ENCODE measurements at places on chromosomes 1 and 21.

GRCh38 chr1:2848006-2848670 is 46.6 kb upstream of the TTC34 start:
- H3K27ac ChIP-seq = no peak overlapping the region
- H3K4me3 ChIP-seq = no peak overlapping the region
- peaks cover 5% of the 10 kb centered on the region for H3K36me3 ChIP-seq
- H3K4me1 ChIP-seq = no peaks in the 10 kb centered on the region

DNA sequence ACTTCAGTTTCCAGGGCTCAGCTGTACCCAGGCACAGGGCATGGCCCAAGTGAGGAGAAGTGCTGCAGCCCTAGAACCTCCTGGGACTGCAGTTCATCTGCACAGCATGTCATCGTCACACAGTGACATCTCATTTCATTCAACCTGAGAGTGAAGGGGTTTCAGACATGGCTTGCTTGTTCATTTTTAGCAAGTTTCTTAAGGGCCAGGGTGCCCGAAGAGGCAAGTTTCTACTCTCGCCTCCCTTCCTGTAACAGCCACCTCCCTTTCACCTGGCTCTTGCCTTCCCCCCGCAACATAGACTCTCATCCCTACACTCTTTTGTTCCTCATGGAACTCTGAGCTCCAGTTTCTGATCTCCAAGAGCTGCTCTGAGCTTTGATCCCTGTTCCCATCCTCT is 108.1 kb downstream of the C1orf21 start:
- no peak overlapping the region for H3K4me3 ChIP-seq
- H3K4me1 ChIP-seq = peaks cover 9% of the 10 kb centered on the region
- ATAC-seq = no peak
- H3K27ac ChIP-seq = no peak overlapping the region

- ATAC-seq = no peak
- peaks cover 5% of the 10 kb centered on the region for H3K4me1 ChIP-seq
- no peak overlapping the region for H3K4me3 ChIP-seq
- peaks cover 50% of the 10 kb centered on the region for H3K36me3 ChIP-seq
- H3K27me3 ChIP-seq = no peaks in the 10 kb centered on the region
- H3K27ac ChIP-seq = no peak overlapping the region
Measured at GRCh38 chr1:43858324-43858723, 75.3 kb upstream of the ARTN start.

DNA sequence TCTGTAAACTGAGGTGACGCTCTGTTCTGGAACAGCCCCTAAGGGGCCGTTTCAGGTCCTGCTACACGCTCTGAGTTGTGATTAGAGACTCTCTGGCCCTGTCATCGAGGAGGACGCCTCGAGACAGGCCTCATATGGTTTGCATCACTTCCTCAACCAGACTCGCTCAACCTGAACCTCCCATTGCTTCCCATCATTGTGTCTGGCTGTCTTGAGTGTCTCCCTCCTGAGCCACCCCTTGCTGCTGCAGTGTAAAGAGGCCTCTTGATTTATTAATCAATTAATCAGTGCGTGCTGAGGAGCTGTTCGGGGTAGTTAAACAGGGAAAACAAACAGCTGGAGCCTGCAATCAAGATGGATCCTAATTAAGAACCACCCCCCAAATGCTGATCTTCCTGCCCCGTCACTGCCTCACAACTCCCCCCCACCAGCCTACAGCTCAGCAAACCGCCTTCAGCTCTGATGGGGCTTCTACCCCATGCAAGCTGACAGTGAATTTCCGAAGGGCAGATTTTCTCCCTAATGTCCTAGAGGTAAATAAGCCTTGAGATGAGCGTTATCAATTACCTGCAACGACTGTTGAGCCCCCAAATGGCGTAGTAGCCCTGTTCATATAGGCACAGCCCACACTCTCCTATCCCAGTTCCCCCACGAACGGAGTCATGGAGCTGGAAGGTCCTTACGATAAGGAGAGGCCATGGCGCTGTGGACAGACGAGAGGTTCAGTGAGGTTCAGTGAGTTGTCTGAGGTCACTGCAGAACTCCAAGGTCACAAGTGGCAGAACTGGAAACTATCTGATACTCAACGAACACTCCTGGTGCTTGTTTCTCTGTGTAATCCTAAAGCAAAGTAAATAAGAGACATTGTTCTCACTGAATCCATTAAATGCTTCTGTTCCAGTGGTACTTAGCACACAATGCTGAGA is 210.6 kb downstream of the KIF26B start:
- no peak overlapping the region for H3K4me3 ChIP-seq
- H3K27me3 ChIP-seq = no peaks in the 10 kb centered on the region
- peaks cover 6% of the 10 kb centered on the region for H3K4me1 ChIP-seq
- H3K36me3 ChIP-seq = no peaks in the 10 kb centered on the region

GRCh38 chr1:7477593-7477992 is 293.5 kb upstream of the VAMP3 start:
- no peaks in the 10 kb centered on the region for H3K4me1 ChIP-seq
- peaks cover under 1% of the 10 kb centered on the region for H3K27me3 ChIP-seq
- H3K27ac ChIP-seq = no peak overlapping the region
- no peak overlapping the region for H3K4me3 ChIP-seq
- H3K36me3 ChIP-seq = no peaks in the 10 kb centered on the region

GRCh38 chr1:222749927-222750326 is 12.9 kb downstream of the FAM177B start:
- no peak for ATAC-seq
- peaks cover 17% of the 10 kb centered on the region for H3K36me3 ChIP-seq
- H3K4me3 ChIP-seq = no peak overlapping the region
- H3K27me3 ChIP-seq = no peaks in the 10 kb centered on the region

GRCh38 chr1:93690341-93690740 is 8.7 kb upstream of the BCAR3 start:
- no peaks in the 10 kb centered on the region for H3K36me3 ChIP-seq
- peaks cover 34% of the 10 kb centered on the region for H3K4me1 ChIP-seq
- no peak overlapping the region for H3K4me3 ChIP-seq
- ATAC-seq = no peak

DNA sequence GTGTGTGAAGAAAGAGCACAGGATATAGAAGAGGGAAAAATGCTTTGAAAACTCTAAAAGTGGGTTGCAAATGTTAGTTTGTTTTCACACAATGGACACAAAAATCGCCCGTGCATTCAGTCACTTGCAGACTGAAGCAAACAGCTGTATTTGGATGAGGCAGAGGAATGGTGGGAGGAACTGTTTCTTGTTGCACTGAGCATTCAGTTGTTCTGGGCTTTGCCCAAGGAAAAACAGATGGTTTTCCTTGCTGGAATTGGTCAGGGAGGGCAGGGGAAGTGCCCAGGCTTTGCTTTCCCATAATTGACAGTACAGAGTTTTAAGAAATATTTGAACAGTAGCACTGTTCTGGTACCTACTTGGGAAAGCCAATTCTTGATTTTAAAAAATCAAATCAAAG is 19.5 kb upstream of the WARS2 start:
- no peak overlapping the region for H3K27ac ChIP-seq
- H3K4me3 ChIP-seq = no peak overlapping the region
- H3K4me1 ChIP-seq = peaks cover 11% of the 10 kb centered on the region
- ATAC-seq = no peak
- H3K27me3 ChIP-seq = no peaks in the 10 kb centered on the region

All from stimulated activated memory B cell treated with anti-CD40 and anti-IgM and Interleukin-4, amounts not matched to agents 10 μg/mL and 1 μg/mL and 100 μg/mL, for 72 hours (primary cell).